ENCODE measurements at places on chromosomes 5 and 9. TPM values are rescaled to one million over a fixed set of nuclear protein-coding genes. Genes with fewer than 3 reads are reported as not detected.

Gene PCDHGA7
- 2.9 TPM for total RNA-seq

Gene ITGA2
- total RNA-seq: 22.3 TPM

Gene CCNB1
- 4.4 TPM for total RNA-seq

Gene ERBIN
- total RNA-seq: 235 TPM

Gene FYB1
- total RNA-seq: 31.2 TPM

- no peak for DNase-seq
Observed at GRCh38 chr9:456365-456764, 241.7 kb downstream of the DOCK8 start.

GRCh38 chr9:113711251-113711650 lies 164.9 kb upstream of the ZNF618 start:
- DNase-seq: no peak

DNA sequence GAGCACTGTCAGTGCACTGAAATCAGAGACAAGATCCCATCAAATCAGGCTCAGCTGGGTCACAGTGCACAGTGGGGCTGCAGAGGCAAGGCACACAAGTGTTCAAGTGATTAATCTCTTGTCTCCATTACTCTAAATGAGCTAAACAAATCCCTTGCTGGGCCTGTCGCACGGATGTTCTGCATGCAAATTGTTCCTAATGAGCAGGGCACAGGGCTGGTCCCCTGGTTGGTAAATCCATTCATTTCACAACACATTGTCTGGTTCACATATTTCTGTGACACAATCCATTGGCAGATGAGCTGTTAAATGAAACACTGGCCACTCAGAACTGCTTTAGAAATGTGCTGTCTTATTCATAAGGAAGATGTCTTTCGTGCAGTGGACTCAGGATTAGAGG lies 167.9 kb upstream of the BRINP1 start:
- DNase-seq: no peak

DNA sequence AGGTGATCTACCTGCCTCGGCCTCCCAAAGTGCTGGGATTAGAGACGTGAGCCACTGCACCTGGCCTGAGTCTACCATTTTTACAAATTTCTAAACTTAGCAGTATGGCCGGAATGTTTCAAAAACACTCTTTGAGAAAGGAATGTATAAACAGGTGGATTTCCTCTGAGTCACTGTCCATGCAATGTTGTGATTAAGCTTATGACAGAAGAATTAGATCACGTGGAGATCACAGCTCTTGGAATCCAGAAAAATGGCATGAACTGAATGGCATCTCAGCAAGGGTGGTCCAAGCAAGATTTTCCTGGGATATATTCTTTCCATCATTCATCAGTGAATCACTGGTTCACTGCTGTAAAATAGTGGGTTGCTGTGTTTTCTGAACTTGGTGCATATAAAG lies 865.0 kb downstream of the PTPRD start:
- no peak for DNase-seq

DNA sequence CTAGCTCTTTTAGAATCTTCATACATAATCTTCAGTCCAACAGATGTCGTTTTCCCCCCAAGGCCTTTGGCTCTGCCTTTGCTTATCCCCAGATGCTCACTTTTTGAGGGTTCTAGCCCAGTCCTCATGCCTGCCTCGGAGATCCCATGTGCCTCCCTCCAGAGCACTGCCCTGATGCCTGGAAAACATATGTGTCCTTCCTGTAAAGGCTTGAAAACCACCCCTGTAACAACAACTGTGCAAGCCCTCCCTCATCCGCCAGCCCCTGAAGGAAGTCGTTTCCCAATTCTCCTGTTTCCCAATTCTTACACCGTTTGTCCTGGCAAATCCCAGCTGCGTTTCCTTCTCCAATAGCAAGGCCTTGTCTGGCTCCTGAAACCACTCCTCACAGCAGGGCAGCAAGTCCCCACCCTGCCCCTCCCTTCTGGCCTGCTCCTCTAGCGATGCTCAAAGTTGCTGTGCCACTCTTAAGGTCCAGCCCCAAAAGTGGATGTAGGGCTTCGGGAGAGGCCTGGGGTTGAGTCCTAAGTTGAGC lies 52.2 kb downstream of the SLC36A1 start:
- peak; percentile 71 for DNase-seq

DNA sequence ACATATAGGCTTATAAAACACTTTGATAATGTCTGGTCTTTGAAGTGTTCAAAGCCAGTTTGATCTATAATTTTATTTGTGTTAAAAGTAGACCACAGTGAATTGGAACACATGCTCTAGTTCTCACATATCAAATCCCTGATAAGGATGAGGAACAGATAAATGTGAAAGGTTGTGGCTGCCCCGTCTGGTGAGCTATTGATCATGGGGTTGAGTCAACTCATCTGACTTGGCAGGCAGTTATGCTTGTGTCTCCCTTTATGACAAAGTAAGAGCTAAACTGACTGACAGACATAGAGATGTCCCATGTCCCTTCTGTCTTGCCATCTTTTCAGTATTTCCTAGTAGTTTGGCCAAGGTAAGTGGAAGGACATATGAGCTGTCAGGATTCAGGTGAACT lies 2.9 kb upstream of the ERMP1 start:
- DNase-seq: no peak

DNA sequence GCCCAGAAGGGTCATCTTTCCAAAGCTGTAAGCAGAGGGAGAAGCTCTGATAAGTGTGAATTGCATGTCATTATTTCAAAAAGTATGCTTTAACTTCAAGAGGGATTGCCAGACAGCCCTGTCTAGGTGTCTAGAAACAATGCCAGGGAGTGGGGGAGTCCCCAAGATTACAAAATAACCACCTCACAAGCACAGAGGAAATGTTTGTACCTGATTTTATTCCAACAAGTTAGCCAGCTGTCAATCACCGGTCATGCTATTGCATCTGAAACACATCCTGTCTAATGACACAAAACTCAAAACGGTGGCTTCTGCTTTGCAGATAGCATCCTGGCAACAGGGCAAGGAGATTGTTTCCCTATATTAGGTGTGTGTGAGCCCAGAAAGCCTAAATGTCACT lies 154.2 kb upstream of the WWC1 start:
- no peak for DNase-seq

GRCh38 chr9:94084314-94084713 lies at the start of gene PTPDC1:
TSS of gene PTPDC1 (plus strand) at chr9:94084464. CDS start at chr9:94084531, 67 bp downstream.
- peak; percentile 52 for DNase-seq

- DNase-seq: no peak
Observed at GRCh38 chr9:36843964-36844363, 190.1 kb downstream of the PAX5 start.

DNA sequence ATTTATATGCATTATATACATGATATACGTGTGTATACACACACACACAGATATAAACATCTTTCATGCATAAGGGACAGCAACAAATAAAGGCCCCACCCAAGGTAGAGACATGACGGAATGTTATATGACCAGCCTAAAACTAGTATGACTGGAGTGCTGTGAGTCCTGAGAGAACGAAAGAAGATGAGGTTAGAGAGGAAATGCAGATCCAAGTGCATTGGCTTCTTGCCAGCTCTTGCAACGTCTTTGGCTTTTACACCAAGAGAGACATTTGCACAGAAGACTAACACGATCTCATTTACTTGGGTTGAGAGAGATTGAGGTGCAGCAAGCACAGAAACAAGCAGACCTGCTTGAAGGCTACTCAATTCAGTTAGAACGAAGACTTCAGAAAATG lies 23.0 kb downstream of the CDH10 start:
- peak; percentile 76 for DNase-seq

DNA sequence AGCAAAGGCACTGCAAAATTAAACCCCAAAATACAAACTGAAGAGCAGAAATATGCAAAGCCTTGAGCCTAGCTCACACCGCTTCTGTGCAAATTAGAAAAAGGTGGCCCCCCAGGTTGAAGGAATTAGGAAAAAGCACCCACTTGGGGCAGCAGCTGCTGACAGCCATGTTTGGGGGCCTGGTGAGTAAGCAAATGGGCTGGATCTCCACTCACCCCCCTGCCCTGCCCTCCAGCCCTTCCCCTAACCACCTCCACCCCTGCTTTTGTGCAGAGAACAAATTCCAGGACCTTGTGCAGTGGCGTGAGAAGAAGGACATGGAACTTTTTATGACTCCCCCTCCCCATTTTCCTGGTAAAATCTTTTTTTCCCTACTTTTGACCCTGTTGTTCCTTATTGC lies 92.0 kb upstream of the DNAH5 start:
- DNase-seq: no peak

GRCh38 chr9:131880833-131881583 lies 141.1 kb upstream of the RAPGEF1 start:
- DNase-seq: no peak

GRCh38 chr5:2754581-2755075 lies 3.2 kb upstream of the IRX2 start:
- peak; percentile 21 for DNase-seq

Measured in lung (tissue), 17 donors.